ENCODE measurements at places on chromosomes 4 and X.

- peak; percentile 49 for DNase-seq
Observed at GRCh38 chr4:113682730-113683537, 78.6 kb downstream of the CAMK2D start.

- DNase-seq = no peak
Observed at GRCh38 chr4:122623637-122624166, 2.8 kb upstream of the IL21 start.

DNA sequence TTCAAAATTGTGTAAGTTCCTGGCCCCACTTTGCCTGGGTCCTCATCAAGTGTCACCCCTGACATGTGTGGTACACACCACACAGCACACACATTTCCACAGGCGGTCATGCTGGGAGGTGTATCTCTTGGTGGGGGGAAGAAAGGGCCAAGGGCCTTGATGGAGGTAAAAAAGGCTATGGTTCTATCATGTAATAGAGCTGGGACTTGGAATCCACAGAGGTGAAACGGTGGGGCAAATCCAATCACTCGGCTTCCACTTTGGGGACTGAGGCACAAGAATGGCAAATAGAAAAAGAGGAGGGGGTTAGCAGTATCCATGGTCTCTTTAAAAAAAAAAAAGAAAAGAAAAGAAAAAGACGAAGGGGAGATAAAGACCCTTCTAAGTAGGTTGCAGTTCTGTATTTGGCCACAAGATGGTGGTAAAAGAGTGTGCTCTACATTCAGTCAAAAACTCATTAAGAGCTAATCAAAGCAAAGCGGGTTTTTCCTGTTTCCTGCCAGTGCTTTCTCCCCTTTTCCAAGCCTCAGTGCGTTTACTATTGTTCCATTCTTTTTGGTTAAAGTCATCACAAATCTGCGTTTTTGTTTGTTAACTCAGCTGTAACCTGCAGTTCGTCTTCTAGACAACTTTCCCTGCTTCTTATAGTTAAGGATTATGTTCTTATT is 37.0 kb upstream of the ATP6AP2 start:
- no peak for DNase-seq

DNA sequence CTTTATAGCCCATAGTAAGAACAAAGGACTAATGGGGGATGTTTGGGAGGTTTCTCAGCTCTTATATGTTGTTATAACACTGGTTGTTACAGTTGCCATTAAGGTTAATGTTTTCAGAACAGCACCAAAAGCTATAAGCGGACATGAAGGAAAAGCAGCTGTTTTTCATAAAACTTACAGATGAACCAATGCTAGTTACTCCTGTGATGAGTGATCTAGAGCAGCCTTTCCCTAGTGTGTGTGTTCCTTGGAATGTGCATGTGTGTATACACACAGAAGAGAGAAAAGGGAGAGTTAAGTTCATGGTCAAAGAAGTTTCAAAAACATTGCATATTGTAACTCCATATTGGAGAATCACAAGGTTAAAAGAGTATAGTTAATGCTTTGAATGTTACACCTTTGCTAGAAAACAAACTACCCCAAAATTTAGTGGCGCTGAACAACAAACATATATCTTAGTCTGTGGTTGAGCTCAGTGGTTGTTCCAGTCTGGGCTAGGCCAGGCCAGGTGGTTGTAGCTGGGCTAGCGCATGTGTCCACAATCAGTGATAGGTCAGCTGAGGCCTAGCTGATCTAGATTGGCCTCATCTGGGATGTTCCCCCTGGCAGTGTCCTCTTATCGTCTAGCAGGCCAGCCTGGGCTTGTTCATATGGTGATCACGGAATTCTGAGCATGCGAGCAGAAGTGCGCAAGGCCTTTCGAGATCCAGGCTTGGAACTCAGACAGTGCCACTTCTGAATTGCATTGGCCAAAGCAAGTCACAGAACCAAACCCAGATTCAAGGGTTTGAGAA is 151.0 kb downstream of the NHS start:
- DNase-seq = no peak

GRCh38 chr4:147732518-147733235 is 789 bp downstream of the ARHGAP10 start:
- DNase-seq = no peak

DNA sequence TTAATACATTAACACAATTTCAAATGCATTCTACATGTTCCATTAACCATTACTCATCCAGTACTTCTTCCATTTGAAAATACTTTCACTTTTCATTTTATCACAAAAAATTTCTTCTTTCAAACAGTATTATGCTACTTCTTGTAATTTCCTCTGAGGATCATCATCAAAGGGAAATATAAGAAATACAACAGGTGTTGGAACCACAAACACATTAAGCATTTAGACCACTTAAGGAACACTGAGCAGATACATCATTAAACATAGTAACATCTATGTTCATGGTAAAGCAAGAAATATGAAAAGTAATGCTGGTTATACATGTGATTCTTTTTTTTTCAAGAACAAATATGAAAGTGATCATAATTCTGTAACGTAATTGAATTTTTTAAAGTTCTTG is 2207.0 kb downstream of the ARAP2 start:
- no peak for DNase-seq

DNA sequence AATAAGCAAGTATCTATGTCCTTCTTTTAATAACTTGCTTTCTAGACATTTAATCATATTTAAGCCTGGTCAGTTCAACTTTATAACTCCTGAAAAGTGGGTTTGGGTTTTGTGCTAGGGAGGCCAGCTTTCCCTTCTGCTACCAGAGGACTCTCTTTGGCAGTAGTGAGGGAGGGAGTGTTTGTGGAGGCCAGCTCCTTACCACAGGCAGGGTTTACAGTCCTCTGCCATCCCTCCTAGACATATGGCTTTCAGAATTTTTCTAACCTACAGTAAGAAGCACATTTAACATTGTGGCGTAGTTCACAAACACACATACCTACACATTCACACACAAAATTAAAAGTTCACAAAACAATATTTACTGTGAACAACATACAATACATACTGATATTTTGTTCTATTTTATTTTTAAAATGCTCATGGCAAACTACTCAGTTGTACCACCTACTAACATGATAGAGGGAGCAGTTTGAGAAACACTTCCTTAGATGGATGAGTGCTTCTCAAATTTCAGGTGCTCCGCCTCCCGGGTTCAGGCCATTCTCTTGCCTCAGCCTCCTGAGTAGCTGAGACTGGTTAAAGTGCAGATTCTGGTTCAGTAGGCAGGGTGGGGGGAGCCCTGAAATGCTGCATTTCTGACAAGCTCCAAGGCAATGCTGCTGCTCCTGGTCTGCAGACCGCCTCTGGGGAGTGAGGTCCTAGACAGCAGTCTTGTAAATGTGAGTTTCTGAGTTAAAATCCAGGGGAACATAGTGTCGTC is 86.7 kb downstream of the PTTG2 start:
- DNase-seq = no peak

GRCh38 chrX:45070116-45071007 is 130.3 kb downstream of the DIPK2B start:
- DNase-seq = no peak

All from activated effector memory CD4-positive, alpha-beta T cell treated with Interleukin-2 at 50 U/mL for 16 hours (primary cell).